Astrocyte of the spinal cord (primary cell): ENCODE measurements at places on chromosomes 7 and 10.

DNA sequence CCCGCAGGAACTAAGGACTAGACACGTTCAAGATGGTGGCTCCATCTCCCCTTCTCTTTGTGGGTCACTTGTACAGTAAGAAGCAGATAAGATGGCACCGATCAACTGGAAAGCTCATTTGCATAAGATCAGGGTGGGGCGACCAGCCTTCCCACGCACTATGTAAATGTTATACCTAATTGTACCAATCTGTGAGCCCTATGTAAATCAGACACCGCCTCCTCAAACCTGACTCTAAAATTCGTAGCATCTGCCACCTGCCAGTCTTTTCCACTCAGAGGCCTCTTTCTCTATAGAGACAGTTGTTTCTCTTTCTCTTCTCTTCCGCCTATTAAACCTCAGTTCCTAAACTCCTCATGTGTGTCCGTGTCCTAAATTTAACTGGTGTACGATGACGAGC is 324.5 kb downstream of the PHF14 start:
- DNase-seq = no peak

GRCh38 chr7:28865601-28866144 is 92.5 kb downstream of the TRIL start:
- no peak for DNase-seq

DNA sequence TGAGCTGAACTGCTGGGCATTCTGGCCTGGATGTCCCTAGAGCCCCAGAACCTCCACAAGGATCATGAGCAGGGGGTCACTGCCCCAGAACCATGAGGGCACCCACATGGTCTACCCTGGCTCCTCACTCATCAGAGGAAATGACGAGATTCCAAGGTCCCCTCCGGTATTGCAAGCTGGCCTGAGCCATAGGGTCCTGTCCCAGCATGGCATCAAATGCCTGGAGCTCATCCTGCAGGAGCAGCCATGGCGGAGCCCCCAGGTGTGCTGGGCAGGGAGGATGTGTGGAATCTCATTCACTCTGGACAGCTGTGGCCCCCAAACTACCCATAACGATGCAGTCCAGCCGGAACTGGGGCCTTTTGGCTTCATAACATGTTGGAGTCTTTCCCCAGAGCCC is 66.6 kb upstream of the ANTXRL start:
- no peak for DNase-seq

- DNase-seq = no peak
Observed at GRCh38 chr7:80581486-80582260, 56.8 kb upstream of the CD36 start.

DNA sequence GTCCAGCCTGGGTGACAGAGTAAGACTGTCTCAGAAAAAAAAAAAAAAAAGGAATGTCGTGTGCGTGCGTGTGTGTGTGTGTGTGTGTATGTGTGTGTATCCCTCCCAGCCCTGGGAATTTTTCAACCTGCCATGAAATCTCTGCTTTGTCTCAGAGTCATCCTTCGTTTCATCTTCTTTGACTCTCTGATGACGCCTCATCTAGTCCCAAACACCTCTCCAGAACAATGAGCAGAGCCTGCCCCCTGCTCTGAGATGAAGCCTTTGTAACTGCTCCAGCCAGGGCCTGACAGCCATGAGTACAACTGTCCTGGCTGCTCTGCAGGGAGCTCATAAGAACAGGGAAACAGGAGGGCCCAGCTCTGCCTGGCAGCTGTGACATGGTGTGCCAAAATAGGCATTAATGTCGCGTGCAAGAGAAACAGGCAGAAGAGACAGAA is 149.5 kb downstream of the FAM107B start:
- no peak for DNase-seq

DNA sequence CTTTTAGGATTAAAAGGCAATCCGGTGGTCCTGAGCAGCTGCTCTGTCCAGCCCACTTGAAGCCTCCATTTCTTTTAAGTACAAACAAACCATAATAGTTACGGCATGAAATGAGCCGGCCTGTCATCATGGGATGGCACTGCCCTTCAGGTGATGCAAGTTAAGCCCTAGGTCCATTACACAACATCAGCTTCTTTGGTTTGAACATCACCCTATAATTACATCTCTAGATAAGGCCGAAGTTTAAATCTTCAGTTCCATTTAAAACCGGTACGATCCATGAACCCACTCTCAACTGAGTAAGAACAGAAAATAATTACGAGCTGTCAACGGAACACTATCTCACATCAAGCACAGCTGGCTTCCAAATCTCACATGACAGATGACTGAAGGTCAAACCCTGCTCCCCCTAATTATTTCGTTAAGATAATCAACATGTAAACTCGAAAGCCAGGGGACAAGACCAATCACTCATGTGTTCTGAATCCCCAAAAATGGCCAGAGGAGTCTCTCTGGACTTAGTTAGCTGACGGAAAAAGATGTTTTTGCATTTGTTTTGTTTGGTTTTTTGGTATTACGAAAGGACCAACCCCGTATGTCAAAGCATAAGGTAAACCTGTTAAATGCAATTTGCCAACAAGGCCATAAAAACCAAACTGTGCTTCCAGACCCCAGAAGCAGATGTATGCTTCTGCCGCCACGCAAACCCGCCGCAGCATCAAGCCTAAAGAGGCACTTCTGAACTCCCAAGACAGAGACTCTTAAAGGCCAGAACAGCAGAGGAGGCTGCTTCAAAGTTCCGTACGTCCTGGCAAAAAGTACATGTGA is 10.8 kb downstream of the GNA12 start:
- DNase-seq = no peak

GRCh38 chr10:103736763-103737162 is 118.6 kb downstream of the SH3PXD2A start:
- DNase-seq = no peak

GRCh38 chr7:112150823-112151641 is 55.2 kb downstream of the DOCK4 start:
- DNase-seq = peak; percentile 40

DNA sequence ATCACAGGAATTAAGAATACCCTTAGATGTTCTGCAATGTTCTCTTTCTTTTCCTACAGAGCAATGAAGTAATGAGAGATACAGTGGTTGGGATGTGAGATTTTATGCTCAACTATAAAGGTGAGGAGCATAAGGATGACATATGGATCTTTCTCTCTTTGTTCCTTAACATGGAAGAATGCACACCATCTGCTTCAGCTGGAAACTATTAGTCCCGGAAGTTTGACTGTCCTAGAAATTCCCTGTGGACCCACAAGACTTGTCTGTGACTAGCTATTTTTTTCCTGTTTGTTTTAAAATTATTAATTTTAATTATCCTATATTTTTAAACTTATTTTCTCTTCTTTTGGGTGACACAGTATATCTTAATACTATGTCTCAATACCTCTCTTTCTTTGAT is 80.2 kb downstream of the DKK1 start:
- DNase-seq = no peak

DNA sequence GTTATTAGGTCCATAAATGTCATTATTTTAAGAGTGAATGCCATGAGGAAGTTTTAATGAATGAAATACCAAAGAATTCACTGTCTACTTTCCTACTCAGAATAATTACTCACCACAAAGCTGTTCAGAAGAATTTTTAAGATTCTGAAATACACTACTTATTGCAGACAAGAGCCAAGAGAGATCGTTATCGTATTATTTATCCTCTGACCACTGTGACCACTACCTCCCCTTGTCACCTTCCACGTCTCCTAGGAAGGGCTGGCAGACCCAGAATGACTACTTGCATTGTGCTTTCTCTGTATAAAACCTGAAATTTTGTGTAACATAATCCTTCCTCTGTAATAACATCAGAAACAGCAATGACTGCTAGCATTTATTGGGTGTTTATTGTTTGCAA is 81.9 kb downstream of the ABCB5 start:
- DNase-seq = no peak

GRCh38 chr7:112521942-112522341 is 41.2 kb downstream of the LSMEM1 start:
- no peak for DNase-seq

- DNase-seq = no peak
Observed at GRCh38 chr10:37701781-37702493, 155.5 kb downstream of the ZNF248 start.

- no peak for DNase-seq
Observed at GRCh38 chr10:93150289-93150688, 76.6 kb downstream of the CYP26A1 start.

GRCh38 chr7:140656548-140657515 is 15.9 kb upstream of the ADCK2 start:
- peak; percentile 49 for DNase-seq

- no peak for DNase-seq
Observed at GRCh38 chr7:34136698-34137097, 231.4 kb downstream of the BMPER start.

DNA sequence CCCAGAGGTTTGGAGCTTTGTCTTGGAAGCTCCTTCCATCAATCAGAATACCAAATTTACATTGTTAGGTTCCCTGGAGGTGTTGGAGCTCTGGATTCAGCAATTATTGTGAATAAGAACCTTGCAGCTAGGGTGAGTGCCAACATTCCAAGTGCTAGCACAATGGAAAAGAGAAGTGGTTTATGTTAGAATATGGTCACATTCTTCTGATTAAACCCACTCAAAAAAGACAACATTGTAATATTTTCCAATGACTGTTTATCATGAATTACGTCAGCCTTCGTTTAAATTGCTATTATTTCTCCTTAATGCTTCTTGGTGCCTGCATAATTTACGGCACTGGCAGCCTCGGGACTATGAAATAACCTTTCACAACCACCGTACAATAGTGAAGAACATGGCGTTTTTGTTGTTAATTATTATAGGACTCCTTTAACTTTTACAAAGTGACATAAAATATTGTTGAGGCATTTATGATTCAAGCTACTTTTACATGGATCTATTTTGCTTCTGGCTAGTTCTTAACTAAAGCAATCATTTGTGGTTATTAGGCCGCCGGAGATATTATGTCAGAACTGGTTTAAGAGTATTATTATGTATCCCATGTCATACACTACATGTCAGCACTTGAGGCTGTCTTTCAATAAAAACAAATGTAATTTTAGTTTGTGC is 117.7 kb downstream of the ARID5B start:
- DNase-seq = peak; percentile 50

DNA sequence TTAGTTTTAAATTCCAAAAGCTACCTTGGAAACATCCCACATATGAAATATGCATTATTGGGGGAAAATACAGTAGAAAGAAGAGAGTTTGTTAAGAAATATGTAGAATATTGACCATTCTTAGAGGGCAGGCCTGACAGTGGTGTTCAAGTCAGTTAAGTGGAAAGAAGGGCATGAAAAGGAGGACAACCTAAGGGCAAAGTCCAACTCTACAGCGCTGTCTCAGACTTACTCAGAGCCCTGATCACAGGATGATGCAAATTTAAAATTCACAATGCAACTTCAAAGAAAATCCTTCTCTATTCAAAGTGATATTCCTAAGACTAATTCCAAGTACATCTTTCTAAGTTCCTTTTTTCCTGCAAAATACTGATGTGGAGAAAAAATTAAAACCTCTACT is 139.1 kb upstream of the LRRTM3 start:
- DNase-seq = no peak

GRCh38 chr10:117723343-117723742 is 180.8 kb downstream of the EMX2 start:
- no peak for DNase-seq

DNA sequence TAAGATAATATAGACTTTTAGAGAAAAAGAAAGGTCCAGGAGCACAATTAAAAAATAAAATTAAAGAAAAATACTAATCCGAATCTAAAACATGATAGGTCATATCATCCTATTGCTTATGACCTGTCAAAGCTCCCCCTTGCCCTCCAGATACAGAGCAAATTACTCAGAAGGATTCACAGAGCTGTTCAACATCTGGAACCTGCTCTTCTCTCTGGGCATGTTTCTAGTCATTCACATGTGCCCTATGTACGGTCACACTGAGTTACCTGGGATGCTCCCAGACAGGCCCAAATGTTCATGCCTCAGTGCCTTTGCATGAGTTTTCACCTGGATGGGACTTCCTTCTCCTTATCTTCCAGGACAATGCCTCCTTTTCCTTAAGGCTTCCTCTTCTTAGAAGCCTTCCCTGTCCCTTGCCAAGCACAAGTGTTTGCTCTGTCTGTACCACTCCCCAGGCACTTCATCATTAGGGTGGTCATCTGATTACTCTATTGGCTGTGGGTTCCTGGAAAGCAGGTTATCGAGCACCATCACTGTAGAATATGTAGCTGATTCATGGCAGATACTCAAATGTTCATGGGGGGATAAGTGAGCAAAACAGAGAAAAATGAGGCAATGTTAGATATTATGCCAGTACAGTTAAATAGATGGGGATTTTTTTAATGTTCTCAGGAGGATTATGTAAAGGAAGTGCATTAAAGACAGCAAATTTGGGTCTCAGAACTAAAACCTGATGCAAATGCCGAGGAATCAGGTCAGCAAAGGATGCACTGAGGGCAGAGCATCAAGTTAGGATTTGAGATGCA is 12.0 kb upstream of the AOAH start:
- no peak for DNase-seq

DNA sequence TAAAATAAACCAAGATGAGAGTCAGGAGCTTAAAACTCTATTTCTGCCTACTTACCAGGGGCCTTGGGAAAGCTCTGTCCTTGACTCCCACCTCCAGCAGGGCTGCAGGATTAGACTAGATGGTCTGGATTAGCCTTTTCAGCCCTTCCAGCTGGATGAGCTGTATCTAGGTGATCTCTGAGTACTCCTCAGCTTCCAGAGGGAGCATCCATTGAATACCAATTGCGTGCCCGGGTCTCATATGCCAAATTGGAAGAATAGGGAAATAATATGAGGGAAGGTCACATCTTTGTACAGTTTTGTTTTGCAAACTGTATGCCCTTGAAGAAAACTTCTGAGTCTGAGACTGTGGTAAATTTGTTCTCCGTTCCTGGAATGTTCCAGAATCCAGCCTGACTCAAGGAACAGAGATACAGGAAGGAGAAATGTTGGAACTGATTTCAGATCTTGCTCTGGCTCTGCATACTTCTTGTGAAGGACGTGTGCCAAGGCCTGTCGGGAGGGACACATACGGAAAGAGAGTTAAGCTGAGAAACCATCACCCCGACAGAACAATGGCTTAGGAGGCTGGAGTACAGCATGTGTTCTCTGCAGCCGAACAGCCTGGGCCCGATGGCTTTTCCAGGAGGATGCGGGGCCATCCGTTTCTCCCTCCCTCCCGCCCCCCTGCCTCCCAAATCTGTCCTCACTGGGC is 44.9 kb downstream of the MINDY4 start:
- DNase-seq = no peak

DNA sequence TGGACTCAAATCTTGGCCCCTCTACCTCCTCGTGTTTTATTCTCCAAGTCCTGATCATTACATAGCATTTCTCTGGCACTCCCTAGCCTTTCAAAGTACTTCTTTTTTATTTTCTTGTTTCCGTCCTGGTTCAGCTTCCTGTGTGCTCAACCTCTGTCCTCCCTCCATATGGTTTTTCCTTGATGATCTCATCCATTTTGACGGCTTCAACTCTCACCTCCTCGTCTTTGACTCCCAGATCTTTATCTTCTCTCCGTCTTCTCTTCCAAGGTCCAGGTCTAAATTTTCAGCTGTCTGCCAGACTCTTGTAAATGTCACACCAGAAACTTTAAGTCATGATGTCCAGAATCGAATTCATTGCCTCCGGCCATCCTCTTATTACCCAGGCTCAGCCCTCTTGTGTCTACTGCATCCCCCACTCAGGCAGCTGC is 23.3 kb upstream of the GFRA1 start:
- no peak for DNase-seq

GRCh38 chr10:70319183-70319582 is 35.4 kb upstream of the NPFFR1 start:
- no peak for DNase-seq

GRCh38 chr7:21251151-21251800 is 176.6 kb upstream of the SP4 start:
- DNase-seq = no peak

- DNase-seq = peak; percentile 31
Observed at GRCh38 chr10:60848126-60848525, 69.8 kb downstream of the CDK1 start.
